Stimulated activated CD4-positive, alpha-beta T cell treated with anti-CD3 and anti-CD28 coated beads, Interleukin-15, amount 100 ng/mL, for 48 hours (primary cell): ENCODE measurements at places on chromosomes 2 and 18.

GRCh38 chr18:64132871-64133270, 16.0 kb downstream of the LINC00305 start:
- DNase-seq, result no peak

DNA sequence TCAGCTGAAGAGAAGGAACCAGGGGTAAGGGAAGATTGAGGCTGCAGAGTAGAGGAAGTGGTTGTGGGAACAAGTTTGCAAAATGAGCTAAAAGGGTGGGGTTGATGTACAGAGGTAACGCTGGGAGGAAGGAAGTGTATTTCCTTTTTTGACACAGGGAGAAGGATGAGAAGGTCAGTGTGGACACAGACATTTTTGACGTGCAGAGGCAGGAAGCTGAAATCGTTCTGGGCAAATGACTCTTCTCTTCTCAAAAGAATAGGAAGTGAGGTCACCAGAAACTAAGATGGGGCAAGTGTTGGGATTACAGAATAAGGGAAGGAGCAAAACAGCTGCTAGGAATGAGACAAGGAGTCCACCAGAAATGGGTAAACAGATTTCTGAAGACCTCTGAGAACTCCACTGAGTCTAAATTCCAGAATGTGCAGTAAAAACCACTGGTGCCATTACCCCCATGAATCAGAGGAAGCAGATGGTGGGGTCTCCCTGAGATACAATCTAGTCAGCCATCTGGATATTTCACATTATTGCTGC, 20.0 kb upstream of the RNF149 start:
- no peak for DNase-seq

DNA sequence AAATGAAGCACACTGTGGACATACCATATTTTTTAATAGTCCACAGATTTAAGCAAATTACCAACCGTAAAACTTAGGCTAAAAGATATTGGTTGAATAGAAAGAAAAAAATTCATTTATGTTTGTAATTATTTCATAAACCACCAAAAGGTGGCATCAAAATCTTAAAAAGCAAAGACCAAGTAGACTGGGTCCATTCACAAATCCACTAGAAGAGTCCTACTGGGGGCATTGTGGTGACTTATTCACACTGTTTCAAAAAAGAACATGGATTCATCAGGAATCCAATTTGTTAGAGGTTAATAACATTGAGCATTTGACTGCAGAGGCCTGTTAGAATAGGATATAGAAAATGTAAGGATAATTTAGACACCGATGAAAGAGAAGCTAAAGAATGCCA, 194.9 kb upstream of the KYNU start:
- no peak for DNase-seq

DNA sequence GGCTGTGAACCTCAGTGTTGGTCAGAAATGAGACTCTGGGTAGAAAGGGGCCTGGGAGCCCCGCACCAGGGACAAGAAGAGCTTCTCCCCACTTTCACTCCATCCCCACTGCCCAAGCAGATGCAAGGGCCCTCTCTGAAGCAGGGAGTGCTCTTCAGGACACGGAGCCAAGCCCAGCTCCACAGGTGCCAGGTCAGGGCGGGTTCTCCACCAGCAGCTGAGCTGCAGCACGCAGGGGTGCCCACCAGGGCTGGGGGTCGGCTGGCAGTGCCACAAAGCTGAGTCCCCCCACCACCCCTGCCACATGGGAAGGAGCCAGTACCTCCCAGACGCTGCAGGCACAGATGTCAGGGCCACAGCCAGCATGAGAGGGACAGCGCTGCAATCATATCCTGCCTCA, 106.2 kb downstream of the INHBB start:
- no peak for DNase-seq

DNA sequence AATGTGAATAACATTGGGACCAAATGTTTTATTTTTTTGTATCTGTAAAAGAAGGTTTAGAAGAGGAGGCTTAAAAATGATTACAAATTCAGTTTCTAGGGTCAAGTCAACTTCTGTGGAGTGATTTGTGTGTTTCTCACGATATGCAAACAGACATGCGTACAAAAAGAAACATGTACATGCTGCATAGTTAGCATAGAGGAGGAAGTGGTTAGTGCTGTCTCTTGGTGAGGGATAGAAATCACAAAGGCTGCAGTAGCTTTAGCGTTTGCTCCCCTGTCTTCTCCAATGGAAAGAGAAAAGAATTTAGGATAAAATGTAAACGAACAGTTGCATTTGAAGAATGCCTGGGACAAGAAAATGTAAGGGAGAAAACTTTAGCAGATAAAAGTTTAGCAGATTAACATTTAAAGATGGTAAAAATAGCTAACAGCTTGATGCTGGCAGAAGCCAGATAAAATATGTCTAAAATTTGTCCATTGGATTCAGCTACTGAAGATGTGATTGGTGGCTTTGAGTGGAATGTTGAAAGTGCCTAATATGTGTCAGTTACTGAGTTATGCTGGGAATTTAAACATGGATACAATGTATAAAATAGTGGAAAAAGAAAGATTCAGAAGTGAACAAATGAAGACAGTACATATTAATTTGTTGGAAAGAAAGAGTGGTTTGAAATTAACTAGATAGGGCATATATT, 44.9 kb downstream of the MALT1 start:
- no peak for DNase-seq

DNA sequence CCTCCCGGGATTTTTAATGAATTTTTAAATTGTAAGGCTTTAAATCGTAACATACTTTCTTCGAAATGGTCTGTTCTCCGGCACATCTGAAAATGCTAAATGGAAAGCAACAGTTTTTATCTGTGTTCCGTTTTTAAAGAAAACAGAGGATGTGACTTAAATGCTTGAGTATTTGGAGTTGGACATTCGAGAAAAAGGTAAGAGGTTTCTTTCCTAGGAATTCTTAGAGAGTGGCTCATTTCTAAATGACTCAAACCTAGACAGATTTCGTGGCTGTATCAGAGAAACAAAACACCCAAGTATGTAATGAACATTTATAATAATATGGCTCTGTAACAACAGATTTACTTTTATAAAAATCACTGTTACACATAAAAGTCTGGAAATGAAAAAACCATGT, 177.6 kb upstream of the CCDC68 start:
- no peak for DNase-seq

- no peak for DNase-seq
Observed at GRCh38 chr2:230492107-230492506, 76.1 kb downstream of the SP100 start.

DNA sequence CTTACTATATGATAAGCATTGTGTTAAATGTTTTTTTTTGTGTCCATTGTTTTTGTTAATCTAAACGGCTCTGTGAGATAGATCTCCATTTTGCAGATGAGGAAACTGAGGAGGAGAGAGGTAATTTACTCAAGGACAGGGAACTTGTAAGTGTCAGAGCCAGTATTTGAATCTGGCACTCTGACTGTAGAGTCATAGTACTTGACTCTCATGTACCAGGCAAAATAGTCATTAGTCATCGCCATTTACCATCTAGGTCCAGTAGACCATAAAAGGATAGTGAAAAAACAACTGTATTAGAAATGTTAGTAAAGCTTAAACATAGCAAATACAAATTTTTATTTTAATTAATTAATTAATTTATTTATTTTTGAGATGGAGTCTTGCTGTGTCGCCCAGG, 4.8 kb downstream of the PSMD14 start:
- DNase-seq, result no peak

DNA sequence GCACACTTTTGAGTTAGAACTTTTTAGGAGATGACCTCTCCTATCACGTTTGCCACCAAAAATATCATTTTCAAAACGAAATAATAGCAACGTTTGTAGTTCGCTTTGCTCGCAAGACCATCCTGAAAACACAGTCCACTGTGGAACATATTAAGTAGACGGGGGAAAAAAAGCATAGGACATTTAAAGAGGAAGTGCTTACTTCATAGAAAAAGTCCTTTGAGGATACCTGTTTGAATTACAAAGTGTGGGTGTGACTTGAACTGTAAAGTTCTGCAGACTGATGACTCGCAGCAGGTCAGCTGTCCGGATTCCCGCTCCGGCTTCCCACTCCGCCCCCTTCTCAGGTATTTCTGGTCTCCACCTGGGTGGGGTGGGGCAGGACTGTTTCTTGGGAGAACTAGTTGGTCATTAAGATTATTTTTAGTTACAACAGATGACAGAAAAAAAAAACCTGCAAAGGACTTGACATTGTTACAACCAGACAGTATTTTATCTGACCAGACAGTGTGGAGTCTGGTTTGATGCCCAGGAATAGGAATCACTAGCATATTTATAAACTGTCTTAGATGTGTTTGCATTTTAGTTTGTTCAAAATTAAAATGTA, 13.3 kb downstream of the CNOT11 start:
- DNase-seq, result no peak

DNA sequence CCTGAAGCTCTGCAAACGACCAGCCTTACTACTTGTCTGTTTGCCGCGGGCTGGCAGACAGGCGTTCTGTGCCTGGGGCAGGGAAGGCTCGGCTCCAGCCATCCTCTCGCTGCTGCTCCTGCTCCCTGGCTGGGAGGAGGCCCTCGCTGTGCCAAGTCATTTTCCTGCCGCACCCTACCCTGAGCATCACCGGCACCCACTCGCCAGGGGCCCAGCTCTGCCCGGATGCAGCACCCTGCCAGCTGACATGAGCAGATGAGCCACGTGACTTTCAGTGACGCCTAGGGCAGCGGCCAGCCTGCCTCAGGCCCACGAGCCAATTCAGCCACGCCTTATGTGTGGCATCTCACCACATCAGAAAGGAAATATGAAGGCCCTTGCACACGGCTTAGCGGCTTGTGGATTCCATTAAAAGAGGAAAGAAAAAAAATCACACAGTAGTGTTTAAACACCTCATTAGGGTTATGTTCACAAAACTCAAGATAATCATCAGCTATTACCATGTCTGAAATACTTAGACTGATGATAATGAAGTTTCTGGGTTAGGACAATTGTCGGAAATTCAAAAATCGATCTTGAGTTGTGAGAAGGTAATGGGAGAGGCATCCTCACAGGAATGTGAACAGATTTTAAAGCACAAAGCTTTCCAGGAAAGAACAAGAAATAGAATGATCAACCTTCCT, 250.5 kb downstream of the TWIST2 start:
- no peak for DNase-seq

GRCh38 chr2:37526323-37526722, 145.1 kb downstream of the CDC42EP3 start:
- no peak for DNase-seq

DNA sequence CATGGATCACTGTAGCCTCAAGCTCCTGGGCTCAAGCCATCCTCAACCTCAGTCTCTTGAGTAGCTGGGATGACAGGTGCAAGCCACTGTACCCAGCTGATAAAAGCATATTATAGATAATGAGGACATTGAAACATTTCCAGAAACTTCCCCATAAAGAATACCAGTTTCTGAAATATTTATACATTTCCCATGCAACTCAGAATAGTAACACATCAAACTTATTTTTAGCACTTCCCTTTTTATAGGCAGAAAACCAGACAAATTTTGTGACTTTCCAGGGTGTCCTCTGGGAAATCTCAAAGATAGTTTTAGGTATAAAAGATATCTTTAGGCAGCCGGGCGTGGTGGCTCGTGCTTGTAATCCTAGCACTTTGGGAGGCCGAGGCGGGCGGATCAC, 25.1 kb upstream of the DPYSL5 start:
- DNase-seq, result no peak

DNA sequence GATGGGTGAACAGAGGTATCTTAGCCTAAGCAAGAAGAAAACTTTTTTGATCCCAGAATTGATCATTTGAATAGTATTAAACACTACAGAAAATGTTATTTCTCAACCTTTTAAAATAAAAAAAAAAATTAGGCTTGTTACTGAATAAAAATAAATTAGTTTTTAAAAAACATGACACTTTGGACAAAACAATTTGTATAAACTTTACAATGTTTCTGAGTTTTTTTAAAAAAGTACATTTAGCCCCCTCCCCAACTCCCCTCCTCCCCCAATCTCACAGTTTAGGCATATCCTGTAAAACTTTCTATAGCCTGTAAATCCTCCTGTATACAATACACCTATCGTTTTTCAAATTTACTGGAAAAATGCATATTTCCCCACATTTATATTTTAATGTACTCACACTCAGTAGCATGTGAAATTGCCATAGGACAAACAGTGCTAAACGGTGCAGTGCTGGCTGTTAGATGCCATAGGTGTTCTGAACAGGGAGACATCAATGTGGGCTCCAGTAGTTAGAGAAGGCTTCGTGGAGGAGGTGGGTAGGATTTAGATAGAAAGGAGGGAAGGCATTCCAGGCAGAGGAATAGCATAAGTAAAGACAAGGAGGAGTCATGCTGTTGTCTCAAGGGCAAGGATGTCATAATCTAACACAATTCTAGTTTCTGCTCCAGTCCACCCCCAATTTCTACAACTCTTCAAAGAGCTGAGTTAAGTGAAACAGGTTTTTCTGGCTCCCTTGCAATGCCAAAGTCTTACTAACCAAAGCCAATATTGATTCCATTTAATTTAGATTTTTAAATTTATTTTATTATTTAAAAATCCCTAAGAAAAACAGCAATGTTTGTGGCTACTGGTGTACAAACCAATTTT, 50.9 kb downstream of the SP3 start:
- DNase-seq, result no peak

DNA sequence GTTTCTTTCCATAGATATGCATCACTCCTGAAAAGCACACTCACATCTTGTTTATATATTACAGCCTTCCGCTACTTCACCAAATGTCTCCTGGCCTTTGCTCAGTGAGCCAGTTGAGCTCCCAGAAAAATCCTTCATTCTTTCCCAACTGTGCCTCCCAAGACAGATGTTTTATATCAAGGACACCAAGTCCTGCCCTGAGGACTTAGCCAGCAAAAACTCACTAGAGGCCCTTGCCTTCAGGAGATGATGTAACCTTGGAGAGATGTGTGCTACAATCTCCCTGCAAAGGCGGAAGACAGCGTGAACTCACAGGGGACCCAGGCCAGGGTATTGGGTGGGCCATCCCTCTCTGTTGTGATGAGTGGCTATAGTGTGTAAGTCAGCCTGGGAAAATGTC, 86.1 kb upstream of the CTAGE1 start:
- no peak for DNase-seq

- DNase-seq, result no peak
Observed at GRCh38 chr2:56985609-56986008, 801.8 kb downstream of the CCDC85A start.

GRCh38 chr2:151465771-151466170, 56.1 kb downstream of the RIF1 start:
- no peak for DNase-seq

- DNase-seq, result no peak
Observed at GRCh38 chr2:23859983-23860382, 66.9 kb downstream of the ATAD2B start.

- DNase-seq, result no peak
Observed at GRCh38 chr2:225536036-225536435, 136.5 kb downstream of the NYAP2 start.

GRCh38 chr2:12897181-12897580, 180.4 kb downstream of the TRIB2 start:
- DNase-seq, result no peak

DNA sequence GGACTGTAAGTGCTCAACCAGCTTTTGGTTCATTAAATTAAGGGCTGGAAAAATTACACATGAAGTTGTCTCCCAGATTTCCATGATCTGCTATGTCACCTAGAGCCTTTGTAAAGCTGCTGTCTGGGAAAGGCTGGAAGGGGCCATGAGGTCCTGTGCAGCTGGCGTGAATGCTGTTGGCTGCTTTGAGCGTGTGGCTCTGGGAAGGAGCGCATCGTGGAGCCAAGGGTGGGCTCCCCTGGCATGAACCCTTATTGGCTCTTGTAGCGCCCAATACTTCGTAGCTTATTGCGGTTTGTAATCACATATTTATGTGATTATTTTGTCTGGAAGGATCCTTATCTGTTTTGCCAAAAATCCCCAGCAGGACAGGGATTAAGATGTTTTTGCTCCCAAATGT, 70.5 kb upstream of the LMAN1 start:
- no peak for DNase-seq
